ENCODE measurements at places on chromosomes 13 and 19. TPM values are rescaled to one million over a fixed set of nuclear protein-coding genes. Genes with fewer than 3 reads are reported as not detected.

- DNase-seq: no peak
Measured at GRCh38 chr19:58513213-58513693, 1.5 kb upstream of the SLC27A5 start.

GRCh38 chr19:8610041-8610935 lies at the start of gene ADAMTS10:
ADAMTS10 (minus strand) TSS chr19:8610715; CDS start chr19:8605710, 5,005 bp downstream.
- peak; percentile 16 for DNase-seq

- DNase-seq: no peak
Measured at GRCh38 chr13:37596805-37597204, 1.8 kb downstream of the POSTN start.

DNA sequence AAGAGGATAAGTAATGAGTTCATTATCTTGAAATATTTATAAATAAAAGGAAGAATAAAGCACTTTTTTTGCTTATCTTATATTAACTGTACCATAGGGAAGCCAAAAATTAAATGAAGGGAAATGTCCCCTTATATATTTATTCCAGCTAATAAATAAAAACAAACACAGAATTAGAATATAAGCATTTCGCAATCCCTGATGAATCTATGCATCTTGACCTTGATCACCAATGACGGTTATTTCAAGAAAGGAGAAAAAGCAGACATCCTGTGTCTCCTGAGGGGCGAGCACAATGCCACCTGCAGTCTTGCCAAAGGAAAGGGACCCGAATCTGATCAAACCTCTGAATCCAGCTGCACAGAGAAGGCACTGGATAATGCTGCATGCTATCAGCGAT lies 29.3 kb upstream of the IRS2 start:
- no peak for DNase-seq

- no peak for DNase-seq
Measured at GRCh38 chr13:86974995-86975328, 696.2 kb upstream of the SLITRK5 start.

DNA sequence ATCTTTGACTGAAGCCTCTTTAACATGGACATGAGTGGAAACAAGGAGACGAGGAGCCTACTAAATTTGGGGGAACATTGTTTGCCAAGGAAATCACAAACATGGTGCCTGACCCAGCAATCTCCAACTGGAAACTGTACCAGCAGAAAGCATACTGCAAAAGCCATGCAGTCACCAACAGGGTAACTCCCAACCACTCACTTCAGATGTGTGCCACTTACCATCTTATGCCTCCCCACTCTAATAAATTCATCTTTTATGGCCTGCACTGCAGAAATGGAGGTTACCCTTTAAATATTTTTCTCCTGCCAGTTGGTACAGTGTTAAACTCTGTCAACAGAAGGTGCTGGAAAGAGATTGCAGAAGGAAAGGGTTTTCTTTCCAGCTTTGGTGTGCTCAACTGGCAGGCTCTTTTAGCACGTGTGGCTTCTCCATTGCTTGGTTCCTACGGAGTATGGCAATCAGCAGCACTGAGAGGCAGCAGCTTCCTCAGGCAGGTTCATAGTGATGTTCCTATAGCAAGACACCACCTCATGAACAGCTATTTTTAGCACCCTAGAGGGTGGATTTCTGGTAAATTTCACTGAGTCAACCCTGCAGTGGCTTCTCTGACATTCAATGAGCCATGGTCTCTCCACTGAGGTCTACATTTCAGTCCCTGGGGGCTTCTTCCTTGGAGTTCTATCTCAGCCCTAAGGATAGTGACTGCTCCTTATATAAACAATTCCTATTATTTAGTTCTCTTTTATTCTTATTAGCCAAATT lies 21.4 kb downstream of the MIR17HG start:
- no peak for DNase-seq

DNA sequence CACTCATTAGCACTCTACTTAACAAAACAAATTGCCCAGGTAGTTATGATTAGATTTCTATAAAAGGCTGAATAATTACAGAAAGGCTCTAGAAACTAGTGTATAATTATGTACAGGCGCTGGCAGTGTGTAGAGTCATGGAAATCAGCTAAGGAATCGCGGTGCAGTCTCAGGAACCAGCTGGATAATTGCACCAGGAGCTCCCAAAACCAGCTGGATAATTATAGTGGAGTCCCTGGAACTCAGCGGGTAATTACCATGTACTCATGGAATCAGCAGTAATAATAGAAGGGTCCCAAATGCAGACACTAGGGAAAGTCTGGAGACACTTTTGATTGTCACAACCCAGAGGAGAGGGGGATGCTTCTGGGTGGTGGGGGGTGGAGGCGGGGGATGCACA lies 23.2 kb upstream of the TTYH1 start:
- DNase-seq: no peak

DNA sequence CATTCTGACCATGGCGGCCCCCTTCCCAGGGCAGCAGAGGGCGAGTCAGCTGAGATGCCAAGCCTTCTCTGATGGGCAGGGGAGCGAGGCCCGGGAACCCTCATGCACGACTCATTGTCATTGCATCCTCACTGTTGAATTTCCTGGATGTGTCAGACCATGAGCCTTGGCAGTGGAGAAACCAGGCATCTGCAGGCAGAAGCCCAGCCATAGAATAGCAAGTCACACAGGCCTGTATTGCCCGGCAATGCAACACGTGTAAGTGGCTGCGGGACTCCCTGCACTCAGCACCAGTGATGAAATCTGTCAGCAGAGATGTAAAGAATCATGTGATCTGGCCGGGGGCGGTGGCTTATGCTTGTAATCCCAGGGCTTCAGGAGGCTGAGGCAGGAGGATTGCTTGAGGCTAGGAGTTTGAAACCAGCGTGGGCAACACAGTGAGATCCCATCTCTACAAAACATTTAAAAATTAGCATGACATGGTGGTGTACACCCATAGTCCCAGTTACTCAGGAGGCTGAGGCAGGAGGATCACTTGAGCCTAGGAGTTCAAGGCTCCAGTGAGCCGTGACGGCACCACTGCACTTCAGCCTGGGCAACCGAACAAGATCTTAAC lies 199.7 kb downstream of the KATNAL1 start:
- no peak for DNase-seq

- no peak for DNase-seq
Measured at GRCh38 chr19:43688059-43688701, 18.2 kb upstream of the PLAUR start.

- DNase-seq: no peak
Measured at GRCh38 chr19:56269348-56269747, 3.2 kb upstream of the EDDM13 start.

GRCh38 chr19:41555748-41556147 lies 20.2 kb upstream of the CEACAM21 start:
- no peak for DNase-seq

DNA sequence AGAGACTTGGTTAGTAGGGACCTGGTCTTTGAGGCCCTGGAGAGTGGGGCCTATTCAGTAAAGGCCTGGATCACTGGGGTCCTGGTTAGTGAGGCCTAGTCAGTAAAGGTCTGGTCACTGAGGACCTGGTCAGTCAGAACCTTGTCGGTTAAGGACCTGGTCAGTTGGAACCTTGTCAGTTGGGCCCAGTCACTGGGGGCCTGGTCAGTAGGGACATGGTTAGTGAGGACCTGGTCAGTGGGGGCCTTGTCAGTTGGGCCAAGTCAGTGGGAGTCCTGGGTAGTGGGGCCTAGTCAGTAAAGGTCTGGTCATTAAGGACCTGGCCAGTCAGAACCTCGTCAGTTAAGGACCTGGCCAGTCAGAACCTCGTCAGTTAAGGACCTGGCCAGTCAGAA lies 43.2 kb upstream of the TPM4 start:
- no peak for DNase-seq

- DNase-seq: no peak
Measured at GRCh38 chr13:41148419-41149283, 16.0 kb upstream of the KBTBD6 start.

GRCh38 chr13:65472336-65472735 lies 1757.8 kb downstream of the PCDH9 start:
- DNase-seq: no peak

DNA sequence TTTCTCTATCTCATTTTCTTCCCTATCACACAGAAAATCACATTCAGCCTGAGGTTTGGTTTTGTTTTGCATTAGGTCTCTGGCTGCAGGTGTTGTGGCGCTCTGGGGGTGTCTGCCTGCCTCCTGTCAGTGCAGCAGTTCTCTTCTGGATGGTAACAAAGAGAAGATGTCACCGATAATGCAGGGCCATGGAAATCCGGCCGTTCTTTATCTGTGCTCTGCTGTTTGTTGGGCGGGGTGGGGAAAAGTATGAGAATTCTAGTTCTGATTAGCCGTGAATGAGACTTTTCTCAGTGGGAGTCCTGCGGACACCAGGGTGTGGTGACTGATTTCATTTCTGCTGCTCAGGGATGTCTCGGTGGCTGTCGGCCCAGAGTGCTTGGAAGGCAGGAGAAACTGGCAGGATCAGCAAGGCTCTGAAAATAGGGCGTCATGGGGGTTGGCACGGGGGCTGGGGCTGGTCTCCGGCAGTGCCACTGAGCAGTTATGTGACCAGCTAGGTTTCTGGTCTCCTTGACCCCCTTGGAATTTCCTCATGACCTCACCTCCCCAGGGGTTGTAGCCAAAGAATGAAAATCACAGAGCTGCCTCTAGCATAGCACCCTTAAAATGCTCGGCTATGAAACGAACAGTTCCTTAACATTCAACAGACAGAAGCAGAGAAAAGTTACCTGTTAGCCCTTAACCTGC lies 5.0 kb downstream of the RNF113B start:
- DNase-seq: no peak

- no peak for DNase-seq
Measured at GRCh38 chr19:33134571-33135041, 2.7 kb downstream of the WDR88 start.

- DNase-seq: no peak
Measured at GRCh38 chr19:54493967-54494585, 8.6 kb upstream of the LAIR2 start.

GRCh38 chr19:10266706-10267105 lies 4.2 kb upstream of the ICAM1 start:
- no peak for DNase-seq

GRCh38 chr13:112777637-112778406 lies 88.0 kb downstream of the ATP11A start:
- no peak for DNase-seq

- DNase-seq: no peak
Measured at GRCh38 chr19:41395355-41395754, 1.8 kb downstream of the EXOSC5 start.

GRCh38 chr13:114259374-114259773 lies 22.0 kb upstream of the UPF3A start:
- DNase-seq: no peak

GRCh38 chr13:94408314-94409036 lies 71.0 kb downstream of the DCT start:
- no peak for DNase-seq

DNA sequence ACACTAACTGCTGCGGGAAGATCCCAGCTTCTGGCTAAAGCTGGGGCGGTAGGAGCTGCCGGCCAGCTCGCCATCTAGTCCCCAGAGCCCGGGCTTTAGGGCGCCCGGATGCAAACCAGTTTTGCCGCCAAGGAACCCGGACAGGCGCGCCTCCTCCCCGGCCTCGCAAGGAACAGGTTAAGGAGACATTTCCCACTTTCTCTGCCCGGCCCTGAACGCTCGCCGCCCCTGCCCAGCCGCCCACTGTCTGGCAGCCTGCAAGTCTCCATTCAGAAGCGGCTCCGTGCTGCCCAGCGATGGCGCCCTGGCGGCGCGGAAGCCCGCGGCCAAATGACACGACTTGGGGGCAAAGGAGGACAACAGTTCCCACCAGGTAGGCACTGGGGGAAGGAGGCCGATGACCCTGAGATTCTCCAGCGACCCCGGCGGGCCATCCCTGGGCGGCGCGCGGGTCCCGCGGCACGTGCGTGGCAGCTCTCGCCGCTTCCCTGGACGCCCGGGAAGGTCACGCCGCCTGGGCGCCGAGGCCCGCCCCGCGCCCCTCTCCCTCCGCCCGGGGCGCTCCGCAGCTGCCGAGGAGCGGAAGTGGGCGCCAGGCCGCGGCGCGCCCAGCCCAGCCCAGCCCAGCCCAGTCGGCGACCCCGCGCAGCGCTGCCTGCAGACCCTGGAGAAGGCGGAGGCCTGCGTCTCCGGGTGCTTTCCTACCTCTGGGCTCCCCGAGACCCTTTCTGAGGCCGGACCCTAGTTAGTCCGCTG lies 42.2 kb upstream of the HNRNPA1L2 start:
- no peak for DNase-seq

DNA sequence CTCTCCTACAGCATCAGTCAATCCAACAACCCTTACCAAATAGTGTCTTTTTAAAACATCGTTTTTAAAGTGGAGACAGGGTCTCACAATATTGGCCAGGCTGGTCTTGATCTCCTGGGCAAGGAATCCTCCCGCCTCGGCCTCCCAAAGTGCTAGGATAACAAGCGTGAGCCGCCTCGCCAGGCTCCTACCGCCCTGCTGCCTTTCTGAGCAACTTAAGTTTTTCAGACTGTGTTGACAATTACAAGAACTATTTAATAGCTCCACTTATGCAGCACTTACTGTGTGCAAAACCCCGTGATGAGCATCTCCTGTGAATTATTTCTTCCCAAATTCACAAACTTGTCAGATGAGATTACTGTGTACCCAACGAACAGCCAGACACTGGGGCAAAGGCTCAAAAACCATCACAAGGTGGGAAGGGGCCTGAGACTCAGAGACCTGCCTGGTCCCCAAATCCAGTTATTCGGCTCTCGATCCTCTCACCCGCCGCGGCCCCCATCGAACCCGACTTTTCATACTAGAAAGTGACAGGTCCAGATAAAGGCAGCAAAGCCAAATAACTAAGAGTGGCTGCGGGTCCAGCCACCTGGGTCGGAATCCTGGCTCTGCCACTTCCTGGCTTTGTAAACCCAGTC lies 581 bp downstream of the RPL18 start:
- no peak for DNase-seq

GRCh38 chr19:1143828-1144399 lies 30.2 kb downstream of the SBNO2 start:
- no peak for DNase-seq

Gene PLEKHJ1
- total RNA-seq: 40.2 TPM

Gene BICRA
- 34.8 TPM for total RNA-seq

Gene LRRC8E
- not detected for total RNA-seq

Gene ACTL9
- not detected for total RNA-seq

Gene TNFSF11
- not detected for total RNA-seq

Gene ZNF85
- 5.3 TPM for total RNA-seq

Gene ZSCAN5B
- total RNA-seq: not detected

Gene FOXA3
- total RNA-seq: not detected

Gene CCDC70
- not detected for total RNA-seq

Gene PTH2
- not detected for total RNA-seq

Gene PSG5
- 0.30 TPM for total RNA-seq

Gene MAMSTR
- 0.42 TPM for total RNA-seq

Gene B3GNT3
- total RNA-seq: 0.94 TPM

All from T-helper 17 cell (primary cell).